ENCODE measurements at places on chromosomes 7 and 10. TPM values are rescaled to one million over a fixed set of nuclear protein-coding genes. Genes with fewer than 3 reads are reported as not detected.

AOAH gene
- total RNA-seq: 312 TPM

HMX3 gene
- 0.33 TPM for total RNA-seq

SKIDA1 gene
- not detected for total RNA-seq

PCDH15 gene
- total RNA-seq: not detected

PRSS37 gene
- not detected for total RNA-seq

INHBA gene
- not detected for total RNA-seq

ZNF503 gene
- total RNA-seq: 1.2 TPM

SLC26A5 gene
- total RNA-seq: 0.30 TPM

DPCD gene
- total RNA-seq: 1.0 TPM

NSMCE4A gene
- 60.3 TPM for total RNA-seq

FAM237B gene
- total RNA-seq: not detected

PVRIG gene
- 52.9 TPM for total RNA-seq

RSPH10B2 gene
- total RNA-seq: 0.33 TPM

FBXO24 gene
- total RNA-seq: 0.94 TPM

PLEKHS1 gene
- total RNA-seq: 0.90 TPM

PTF1A gene
- not detected for total RNA-seq

SCART1 gene
- total RNA-seq: 9.9 TPM

All from natural killer cell (primary cell).